ENCODE measurements at places on chromosomes 16 and 17.

GRCh38 chr16:66521951-66522771, 27.8 kb downstream of the TK2 start:
- peak; percentile 88 for DNase-seq

GRCh38 chr16:23676924-23677480, 1.7 kb upstream of the PLK1 start:
- no peak for DNase-seq

DNA sequence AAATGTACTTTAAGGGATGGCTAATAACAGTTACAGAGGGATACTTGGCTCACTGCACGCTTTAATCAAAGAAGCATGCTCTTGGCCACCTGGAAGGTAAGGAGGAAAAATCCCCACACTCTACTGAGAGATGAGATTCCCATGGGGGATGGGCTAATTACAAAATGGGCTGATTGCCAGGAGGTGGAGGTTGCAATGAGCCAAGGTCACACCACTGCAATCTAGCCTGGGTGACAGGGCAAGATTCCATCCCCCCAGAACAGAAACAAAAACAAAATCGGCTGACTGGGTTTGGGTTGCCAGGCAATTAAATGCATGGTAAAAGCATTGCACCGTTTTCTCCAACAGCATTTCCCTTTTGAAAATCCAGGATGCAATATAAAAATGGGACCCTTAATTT, 18.0 kb downstream of the N4BP1 start:
- DNase-seq: no peak

DNA sequence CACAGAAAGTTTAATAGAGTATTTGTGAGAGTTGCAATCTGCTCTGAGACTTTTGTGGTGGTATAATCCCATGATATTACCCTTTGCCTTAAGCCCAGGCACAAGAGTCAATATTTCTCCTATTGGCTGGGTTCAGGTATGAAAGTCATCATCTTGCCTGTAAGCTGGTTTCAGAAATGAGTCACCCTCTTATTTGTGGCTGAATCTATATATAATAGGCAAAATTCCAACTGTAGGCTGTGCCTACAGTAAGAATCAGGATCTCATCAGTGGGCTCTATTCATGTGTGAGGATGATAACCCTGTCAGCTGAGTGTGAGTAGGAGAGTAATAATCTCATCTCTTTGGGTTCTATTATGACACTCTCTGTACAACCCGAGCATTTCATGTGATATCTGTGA, 2103.1 kb downstream of the TP53TG3F start:
- DNase-seq: no peak

DNA sequence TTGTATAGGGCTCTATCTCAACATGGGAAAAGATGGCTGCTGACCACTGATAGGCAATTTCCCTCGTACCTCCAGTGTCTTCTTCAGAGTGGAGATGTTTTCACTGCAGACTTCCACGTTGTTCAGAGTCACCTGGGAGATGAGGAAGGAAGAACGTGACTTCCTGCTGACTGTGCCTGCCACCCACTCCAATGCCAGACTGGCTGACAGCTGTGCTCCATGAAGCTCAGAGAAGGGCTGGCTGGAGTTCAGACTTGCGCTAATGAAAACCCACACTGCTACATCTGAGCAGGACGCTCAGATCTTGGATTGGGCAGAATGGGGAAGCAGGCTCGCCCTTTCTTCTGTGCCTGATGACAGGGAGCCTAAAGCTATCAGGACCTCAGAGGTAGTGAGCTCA, 33.1 kb downstream of the COG4 start:
- DNase-seq: no peak

DNA sequence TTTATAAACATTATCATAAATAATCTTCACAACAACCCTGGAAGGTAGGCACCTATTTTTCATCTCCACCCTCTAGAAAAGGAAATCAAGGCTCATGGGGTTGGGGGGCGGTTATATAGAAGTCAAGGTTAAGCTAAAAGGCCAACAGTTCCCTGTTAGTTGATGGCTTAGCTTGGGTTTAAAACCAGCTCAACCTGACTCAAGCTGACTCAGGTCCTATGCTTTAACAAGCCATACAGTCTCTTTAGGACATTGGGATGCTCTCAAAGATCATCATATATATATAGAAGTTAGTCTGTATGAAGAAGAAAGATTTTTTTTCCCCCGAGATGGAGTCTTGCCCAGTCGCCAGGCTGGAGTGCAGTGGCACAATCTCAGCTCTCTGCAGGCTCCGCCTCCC, 44.8 kb upstream of the MED13 start:
- no peak for DNase-seq

DNA sequence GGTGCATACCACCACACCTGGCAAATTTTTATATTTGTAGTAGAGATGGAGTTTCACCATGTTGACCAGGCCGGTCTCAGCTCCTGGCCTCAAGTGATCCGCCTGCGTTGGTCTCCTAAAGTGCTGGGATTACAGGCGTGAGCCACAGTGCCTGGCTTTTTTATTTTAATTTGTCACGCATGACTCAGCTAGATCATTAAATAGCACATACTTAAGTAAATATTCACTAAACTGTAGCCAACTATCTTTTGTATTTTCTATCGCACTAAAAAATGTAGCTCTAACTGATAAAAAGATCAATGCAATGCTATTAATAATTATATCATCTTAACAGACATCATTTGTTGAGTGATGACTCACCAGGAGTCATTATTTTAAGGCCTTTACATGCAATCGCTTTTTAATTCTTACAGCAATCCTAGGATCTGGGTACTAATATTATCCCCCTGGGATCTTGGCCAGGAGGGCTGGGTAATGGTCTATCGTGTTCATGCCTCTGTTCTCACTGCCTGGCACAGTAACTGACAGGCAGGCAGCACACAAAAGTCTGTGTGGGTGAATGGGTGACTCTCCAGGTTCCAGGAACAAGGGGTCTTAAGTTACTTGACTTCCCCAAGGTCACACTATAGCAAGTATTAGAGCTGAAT, 693.5 kb upstream of the EEF2KMT start:
- DNase-seq: no peak

- no peak for DNase-seq
These were observed 9.7 kb downstream of the KDM6B start for GRCh38 chr17:7843536-7844291.

GRCh38 chr17:10186771-10187410, 11.5 kb downstream of the GAS7 start:
- no peak for DNase-seq

- no peak for DNase-seq
These were observed 89.9 kb upstream of the CIBAR2 start for GRCh38 chr16:85202051-85202601.

DNA sequence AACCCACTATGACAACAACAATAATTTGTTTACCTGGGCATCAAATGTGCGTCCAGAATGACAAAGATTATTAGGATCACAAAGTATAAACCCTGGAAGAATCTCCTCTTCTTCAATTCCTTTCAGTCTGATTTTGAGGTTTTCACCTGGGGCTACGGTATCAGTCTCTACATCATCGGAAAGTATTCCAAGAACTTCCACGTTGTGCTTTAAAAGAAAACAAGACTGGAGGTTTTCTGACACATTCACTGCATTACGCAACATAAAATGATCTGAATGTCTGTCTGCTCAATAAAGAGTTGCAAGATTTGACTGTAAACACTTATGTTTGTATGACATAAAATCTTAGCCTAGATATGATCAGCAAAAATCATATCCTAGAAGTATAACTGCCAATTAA, 26.0 kb upstream of the RSL1D1 start:
- no peak for DNase-seq

GRCh38 chr16:86959729-86960128, 357.5 kb downstream of the C16orf95 start:
- DNase-seq: no peak

GRCh38 chr16:29730649-29731048, 15.1 kb downstream of the C16orf54 start:
- no peak for DNase-seq

DNA sequence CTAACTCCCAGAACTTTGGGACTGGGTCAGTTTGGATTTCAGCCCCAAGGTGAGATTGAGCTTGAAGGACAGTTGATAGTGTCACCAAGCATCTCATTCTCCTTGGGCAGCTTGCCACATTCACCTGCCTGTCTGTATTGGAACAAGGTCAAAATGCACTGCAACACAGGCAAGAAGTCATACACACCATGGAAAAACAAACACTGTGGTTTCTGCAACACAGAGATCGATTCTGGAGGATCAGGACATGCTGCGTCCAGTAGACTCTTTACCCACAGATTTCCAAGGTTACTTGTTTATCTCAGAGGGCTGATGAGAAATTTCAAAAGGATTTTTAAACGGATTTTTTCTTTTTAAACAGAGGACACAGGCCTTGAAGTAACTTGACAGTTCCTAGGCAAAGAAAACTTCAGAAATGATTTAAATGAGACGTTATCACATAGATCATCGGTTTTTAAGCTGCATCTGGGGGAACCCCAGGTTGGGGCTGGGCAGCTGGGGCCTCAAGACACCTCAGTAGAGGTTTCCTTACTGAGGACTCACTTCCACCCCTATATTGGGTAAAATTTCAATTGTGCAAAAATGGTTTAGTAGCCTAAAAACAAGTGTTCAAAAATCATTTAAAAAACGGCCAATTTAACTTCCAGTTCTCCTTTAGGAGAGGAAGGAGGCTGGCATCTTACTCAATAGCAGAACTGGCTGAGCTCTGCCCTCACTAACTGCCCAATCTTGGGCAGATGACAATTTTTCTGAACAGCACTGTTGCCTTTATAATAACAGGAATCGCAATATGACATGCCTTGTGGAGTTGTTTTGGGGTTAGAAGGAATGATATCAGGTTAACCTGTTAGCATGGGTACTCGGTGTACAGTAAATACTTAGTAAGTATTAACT, 299.3 kb downstream of the XYLT1 start:
- no peak for DNase-seq

DNA sequence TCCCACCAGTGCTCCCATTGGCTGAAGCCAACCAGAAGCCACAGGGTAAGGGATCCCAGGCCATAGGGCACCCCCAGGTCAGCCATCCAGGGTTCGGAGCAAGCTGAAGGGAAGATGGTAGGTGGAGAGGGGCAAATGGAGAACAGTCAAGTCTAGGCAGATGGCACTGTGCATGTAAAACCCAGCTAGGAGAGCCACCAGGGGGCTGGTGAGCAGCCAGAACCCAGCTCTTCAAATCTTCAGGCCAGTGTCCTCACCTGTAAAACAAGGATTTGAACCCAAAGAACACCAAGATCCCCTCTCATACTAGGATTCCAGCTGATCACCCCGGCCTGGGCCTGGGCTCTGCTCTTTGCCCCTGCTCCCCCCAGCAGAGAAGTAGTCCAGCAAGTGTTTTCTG, 43.5 kb downstream of the GINS3 start:
- no peak for DNase-seq

DNA sequence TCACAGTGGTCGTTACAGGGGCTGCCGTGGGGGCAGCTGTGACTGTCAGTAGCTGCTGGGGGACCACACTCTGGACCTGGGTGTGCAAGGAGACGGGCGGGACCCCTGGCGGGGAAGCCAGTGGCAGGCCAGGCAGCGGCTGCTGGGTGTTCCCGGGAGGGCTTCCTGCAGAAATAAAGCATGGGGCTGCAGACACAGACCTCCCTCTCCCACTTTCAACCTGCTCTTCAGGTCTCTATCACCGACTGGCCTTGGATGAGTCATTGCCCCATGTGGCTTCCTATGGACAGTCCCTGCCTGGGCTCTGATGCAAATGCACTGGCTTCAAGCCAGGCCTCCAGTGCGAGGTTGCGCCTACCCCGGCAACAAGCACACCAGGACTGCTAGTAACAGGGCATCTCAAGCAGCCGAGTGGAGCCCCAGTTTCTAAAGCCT, 17.2 kb downstream of the SREBF1 start:
- DNase-seq: no peak

GRCh38 chr16:85107532-85107931, 4.7 kb downstream of the CIBAR2 start:
- DNase-seq: no peak

DNA sequence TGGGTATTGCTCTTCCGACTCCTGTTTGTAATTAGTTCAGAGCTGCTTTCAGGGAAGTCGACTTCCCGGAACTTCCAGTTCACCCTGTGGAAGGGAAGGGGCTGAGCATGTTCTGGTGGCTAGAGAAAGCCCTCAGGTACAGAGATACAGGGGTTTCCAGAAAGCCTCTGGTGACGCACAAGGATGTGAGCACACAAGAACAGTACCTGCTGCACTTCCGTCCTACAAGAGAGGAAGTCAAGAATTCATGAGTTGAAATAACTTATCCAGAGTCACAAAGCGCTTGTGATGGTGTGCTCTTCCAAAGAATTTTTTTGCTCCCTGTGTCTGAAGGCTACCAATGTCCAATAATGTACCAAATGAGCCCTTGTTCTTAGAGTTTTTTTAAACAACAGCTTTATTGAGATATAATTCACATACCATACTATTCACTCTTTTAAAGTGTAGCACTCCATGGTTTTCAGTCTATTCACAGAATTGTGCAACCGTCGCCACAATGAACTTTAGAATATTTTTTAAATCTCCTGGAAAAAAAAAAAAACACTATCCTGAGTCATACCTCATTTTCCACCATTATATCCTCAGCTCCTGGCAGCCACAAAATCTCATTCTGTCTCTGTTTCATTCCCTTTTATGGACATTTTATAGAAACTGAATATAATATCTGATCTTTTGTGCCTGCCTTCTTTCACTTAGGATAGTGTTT, 327.6 kb downstream of the CDH13 start:
- no peak for DNase-seq

GRCh38 chr17:45111850-45112249, 20.5 kb downstream of the PLCD3 start:
- DNase-seq: no peak

GRCh38 chr16:668519-669171, 713 bp downstream of the RHOT2 start:
- DNase-seq: no peak

DNA sequence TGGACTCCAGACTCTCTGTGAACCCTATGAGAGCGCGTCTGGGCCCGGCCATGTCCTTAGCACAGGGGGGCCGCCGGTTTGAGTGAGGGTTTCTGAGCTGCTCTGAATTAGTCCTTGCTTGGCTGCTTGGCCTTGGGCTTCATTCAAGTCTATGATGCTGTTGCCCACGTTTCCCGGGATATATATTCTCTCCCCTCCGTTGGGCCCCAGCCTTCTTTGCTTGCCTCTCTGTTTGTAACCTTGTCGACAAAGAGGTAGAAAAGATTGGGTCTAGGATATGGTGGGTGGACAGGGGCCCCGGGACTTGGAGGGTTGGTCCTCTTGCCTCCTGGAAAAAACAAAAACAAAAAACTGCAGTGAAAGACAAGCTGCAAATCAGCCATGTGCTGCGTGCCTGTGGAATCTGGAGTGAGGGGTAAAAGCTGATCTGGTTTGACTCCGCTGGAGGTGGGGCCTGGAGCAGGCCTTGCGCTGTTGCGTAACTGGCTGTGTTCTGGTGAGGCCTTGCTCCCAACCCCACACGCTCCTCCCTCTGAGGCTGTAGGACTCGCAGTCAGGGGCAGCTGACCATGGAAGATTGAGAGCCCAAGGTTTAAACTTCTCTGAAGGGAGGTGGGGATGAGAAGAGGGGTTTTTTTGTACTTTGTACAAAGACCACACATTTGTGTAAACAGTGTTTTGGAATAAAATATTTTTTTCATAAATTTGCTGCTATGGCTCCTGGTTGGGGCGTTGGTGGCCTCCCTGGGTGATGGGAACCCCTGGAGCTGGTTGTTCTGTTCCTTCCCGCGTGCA, 23.1 kb downstream of the STAT5A start:
- no peak for DNase-seq

GRCh38 chr16:81347425-81347824, 32.7 kb downstream of the GAN start:
- DNase-seq: no peak
